Fibroblast of skin of left quadriceps (primary cell): ENCODE measurements at places on chromosomes 7 and 10.
A peak's percentile ranks its signal among the peaks of the same experiment; 100 is the strongest.

- no peak for DNase-seq
These were observed 12.9 kb downstream of the AGK start for GRCh38 chr7:141563956-141564623.

DNA sequence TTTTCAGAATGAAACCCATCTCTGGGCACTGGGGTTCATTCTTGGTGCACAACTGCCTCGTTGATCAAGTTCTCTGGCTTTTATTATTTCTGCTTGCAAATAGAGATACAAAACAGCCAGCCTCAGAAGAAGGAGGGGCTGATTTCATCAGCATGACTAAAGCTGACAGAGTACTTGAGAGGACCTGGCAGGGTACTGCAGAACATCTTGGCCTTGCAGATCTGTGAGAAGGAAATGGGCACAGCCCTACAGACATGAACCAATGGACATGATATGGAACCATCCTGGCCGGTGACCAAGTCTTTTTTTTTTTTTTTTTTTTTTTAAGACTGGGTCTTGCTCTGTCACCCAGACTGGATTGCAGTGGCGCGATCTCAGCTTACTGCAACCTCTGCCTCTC is 240.6 kb downstream of the VTI1A start:
- DNase-seq = no peak

GRCh38 chr7:137772748-137773147 is 74.0 kb downstream of the DGKI start:
- peak; percentile 20 for DNase-seq

DNA sequence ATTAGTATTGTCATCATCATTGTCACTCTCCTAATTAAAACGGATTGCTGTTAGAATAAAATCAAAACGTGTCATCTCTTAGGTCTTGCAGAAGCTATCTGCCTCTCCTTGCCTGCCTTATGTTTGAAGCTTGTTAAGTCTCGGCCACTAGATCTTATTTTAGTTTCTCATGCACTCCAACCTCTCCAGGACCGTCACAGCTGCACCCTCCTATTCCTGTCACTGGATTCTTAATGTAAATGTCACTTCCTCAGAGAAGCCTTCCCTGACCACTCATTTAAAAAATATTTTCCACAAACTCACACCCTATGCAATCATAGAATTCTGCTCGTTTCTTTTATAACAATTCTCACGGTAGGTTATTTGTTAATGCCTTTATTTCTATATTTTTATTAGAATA is 103.9 kb upstream of the DKK1 start:
- no peak for DNase-seq

DNA sequence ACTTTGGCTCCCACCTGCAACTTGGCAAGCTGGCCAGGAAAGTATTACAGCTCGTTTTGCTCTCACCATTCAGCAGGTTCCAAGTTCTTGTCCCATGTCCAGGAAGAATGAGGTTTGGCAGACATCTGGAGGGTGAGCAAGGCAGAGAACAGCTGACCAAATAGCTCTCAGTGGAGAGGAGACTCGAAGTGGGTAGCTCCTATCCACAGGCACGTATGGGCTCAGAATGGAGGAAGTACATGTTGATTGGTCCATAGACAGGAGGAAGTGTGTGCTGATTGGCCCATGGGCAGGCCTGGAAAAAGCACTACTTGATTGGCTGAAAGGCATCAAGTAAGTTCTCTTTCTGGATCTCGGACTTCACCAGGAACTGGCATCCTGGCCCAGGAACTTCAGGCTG is 3.0 kb upstream of the NCAPG2 start:
- no peak for DNase-seq

- no peak for DNase-seq
These were observed 90.2 kb upstream of the DUSP5 start for GRCh38 chr10:110407301-110408170.

GRCh38 chr7:34523226-34523918 is 134.6 kb upstream of the NPSR1 start:
- peak; percentile 9 for DNase-seq

DNA sequence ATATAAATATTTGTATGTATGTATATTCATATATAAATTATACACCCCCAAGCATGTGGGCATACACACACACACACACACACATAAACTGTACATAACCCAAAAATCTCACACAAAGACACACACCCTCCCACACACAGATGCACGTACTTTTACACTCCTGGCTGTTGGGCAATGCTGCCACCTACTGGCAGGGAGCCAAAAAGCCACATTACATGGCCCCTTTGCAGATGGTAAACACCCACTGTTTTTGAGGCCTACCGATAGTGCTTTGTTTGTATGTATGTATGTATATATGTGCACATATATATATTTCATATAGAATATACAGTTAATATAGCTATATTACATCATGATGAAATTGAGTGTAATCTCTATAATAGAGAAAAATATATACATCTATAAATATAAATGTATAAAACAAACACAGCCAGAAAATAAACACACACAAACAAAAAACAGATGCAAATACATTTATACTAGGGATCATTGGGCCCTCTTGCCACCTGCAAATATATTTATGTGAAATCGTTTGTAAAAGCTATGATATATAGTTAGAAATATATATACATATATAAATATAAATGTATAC is 120.1 kb upstream of the ACBD5 start:
- DNase-seq = peak; percentile 61

DNA sequence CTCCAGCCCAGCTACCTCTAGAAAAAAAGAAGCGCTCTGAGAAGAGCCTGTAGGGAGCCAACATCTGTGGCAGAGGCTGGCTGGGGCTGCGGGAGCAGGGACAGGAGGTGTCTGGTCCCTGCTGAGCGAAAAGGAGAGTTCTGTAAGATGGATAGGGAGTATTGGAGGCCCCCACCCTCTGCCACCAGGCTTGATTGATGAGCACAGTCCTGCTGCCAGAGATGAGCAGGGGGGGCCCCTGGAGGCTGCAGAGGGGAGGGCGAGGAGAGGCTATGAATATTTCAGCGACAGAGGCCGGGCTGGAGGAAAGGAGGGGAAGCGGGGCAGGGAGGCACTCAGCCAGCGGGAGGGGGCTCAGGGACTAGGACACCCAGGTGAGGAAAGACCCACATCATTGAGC is 44.5 kb upstream of the HSPB1 start:
- no peak for DNase-seq

- DNase-seq = no peak
These were observed 39.3 kb upstream of the GGCT start for GRCh38 chr7:30543813-30544525.

DNA sequence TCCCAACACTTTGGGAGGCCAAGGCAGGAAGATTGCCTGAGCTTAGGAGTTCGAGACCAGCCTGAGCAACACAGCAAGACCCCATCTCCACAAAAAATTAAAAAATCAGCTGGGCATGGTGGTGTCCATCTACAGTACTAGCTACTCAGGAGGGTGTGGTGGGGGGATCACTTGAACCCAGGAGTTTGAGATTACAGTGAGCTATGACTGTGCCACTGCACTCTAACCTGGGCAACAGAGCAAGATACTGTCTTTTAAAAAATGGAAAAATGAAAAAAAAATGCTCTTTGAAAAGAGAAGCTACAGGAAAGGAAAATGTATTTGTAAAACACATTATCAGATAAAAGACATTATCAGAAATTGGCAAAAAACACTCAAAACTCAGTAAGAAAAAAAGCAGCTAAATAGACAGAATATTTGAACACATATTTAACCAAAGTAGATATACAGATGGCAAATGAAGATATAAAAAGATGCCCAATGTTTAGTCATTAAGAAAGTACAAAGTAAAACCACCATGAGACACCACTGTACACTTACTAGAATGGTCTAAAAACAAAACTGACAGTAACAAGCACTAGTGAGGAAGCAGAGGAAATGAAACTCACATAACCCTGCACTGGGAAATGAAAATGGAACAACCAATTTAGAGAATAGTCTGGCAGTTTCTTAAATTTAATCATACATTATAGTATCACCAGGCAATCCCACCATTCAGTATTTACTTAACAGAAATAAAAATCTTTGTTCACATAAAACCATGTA is 40.5 kb downstream of the NRBF2 start:
- no peak for DNase-seq

GRCh38 chr7:159107161-159107892 is 37.3 kb downstream of the VIPR2 start:
- DNase-seq = no peak

DNA sequence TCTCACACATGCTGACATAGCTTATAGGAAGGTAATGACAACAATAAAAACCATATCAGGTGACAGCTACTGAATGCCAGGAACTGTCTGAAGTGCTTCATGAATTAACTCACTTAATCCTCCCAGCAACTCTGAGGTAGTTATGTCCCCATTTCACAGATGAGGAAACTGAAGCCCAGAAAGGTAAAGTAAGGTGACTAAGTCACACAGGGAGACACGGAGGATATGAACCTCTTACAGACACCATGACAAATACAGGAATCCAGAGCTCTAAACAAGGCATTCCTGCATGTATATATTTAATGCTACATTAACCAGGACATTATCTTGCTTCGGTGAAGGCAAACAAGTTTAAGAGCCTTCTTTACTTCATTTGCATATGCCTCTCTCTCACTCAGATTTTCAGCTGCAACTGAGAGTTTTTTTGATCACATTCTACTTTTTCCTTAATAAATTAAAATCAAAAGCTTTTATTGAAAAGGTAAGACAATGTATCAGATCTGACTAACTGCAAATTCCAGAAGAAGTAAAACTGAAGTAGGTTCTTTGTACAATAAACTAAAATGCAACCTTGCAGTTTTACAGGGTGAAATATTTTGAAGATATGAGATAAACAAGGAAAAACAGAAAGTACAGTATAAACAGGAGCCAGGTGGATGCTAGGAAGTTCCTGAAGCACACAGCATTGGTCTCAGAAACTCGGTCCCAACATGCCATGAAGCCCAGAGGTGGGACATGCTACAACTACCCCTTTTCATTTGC is 79.5 kb downstream of the SGMS1 start:
- no peak for DNase-seq

GRCh38 chr7:137886746-137887145 is 40.0 kb upstream of the DGKI start:
- DNase-seq = peak; percentile 59

- no peak for DNase-seq
These were observed 572.2 kb downstream of the INHBA start for GRCh38 chr7:41130561-41131236.

DNA sequence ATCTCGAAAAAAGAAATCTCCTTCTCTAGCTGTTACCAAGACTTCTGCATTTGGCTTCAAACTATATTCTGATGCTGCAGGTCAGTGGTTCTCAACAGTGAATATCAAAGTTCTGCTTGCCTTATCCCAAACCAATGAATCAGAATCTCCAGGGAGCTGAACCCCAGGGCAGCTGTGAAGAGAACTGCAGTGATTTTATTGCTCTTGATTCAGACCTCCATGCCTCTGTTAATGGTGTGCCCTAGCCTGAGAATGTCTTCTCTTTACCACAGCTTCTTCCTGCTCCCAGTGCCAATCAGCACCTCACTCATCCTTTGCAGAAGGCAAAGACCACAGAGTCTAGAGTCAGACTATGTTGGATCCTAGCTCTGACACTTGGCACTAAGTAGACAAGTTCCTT is 46.2 kb upstream of the MRLN start:
- no peak for DNase-seq

DNA sequence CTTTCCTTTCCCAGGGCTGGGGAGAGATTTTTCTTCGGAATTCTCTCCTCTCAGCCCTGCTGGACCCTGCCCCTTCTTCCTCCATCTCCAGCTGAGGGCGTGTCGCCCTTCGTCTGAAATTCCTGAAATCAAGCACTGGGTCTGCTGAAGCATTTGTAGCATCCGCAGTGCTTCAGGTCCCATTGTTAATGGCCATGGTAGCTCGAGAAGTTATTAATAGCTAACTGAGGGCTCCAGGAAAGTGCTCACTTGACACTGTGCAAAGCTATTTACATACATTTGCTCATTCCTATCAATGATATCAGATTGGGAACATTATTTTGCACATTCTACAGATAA is 515 bp downstream of the FAM149B1 start:
- no peak for DNase-seq

- DNase-seq = no peak
These were observed 94.3 kb upstream of the SORCS3 start for GRCh38 chr10:104546756-104547155.

DNA sequence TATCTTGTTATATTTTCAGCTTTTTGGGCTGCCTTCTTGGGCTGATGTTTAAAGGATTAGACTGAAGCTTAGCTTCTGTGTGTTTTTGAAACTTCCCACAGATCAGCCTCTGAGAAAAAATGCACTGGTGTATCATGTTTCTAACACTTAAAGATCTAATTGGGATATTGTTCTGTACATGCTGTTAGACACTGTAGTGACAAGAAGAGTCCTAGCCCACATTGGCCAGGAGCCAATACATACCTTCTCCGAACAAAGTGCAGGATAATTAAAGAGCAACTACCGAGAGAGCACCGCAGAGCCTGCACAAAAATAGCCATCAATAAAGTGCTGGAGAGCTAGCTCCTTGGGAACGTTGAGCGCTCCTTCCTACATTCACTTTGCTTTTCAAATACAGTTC is 289.4 kb upstream of the SP8 start:
- DNase-seq = no peak

DNA sequence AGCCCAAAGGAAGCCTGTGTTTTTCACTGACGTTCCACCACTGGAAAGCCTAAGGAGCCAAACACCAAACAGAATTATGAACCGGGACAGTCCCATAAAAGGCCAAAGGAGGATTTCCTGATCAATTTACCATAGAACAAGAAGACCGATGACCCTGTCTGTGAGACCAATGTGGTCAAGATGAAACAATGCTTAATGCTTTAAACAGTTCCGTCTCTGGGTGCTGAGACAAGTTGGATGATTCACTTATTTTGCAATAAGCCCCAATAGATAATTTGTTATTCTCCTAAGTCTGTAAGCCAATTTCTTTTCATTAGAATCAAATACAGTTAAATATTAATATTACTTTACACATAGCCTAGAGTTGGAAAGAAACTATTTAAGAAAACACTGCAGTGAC is 134.9 kb downstream of the MICU1 start:
- DNase-seq = no peak

DNA sequence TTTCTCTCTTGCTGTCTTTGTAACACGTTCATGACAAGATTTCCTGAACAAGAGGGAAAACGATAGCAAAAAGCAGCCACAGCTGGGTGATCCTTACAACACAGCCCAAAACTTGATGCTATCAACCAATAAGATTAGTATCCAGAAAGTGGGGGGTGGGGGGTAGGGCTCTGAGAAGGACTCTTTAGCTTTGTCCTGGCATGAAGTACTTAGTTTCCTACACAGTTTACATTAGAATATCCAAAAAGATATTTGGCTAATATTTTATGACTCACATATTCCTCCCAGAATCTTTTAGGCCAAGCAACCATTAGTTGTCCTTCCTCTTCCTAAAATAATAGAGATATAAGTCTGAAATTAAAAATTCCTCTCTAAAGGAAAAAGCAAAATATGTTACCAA is 22.9 kb upstream of the LRRC17 start:
- no peak for DNase-seq
